ENCODE measurements at places on chromosomes 2 and 18.

- DNase-seq: no peak
Observed at GRCh38 chr2:49165662-49166061, 11.3 kb upstream of the FSHR start.

DNA sequence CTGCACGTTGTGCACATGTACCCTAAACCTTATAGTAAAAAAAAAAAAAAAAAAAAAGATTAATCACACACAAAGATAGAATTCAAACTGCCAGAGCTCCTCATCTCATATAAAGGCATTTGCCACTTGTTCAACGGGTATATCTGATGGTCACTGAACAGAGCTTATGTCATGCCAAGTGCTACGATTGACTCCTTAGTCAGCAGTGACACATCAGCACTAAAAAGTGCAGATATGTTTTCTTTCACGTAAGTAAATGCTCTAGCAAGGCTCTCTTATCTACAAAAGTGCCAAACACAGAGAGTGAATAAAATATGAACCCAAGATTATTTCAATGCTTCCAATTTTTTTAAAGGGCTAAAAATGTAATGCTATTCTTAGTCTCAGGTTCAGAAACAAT, 1.1 kb downstream of the LMAN1 start:
- no peak for DNase-seq

- DNase-seq: no peak
Observed at GRCh38 chr2:47657886-47658489, 125.0 kb upstream of the MSH6 start.

DNA sequence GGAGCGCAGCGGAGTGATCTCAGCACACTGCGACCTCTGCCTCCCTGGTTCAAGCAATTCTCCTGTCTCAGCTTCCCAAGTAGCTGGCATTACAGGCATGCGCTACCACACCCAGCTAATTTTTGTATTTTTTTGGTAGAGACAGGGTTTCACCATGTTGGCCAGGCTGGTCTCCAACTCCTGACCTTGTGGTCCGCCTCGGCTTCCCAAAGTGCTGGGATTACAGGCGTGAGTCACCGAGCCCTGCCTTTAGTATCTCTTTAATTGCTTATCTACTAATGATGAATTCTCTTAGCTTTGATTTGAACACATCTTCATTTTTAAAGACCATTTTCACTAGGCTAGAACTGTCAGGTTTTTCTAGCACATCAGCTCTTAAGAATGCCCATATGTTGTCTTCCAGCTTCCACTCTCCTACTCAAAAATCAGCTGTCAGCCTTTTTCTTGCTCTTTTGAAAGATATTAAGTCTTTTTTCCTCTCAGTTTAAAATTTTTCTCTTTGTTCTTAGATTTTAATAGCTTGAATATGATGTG, 16.1 kb upstream of the MFSD2B start:
- DNase-seq: no peak

GRCh38 chr2:234910186-234910679, 41.6 kb upstream of the SH3BP4 start:
- DNase-seq: no peak

DNA sequence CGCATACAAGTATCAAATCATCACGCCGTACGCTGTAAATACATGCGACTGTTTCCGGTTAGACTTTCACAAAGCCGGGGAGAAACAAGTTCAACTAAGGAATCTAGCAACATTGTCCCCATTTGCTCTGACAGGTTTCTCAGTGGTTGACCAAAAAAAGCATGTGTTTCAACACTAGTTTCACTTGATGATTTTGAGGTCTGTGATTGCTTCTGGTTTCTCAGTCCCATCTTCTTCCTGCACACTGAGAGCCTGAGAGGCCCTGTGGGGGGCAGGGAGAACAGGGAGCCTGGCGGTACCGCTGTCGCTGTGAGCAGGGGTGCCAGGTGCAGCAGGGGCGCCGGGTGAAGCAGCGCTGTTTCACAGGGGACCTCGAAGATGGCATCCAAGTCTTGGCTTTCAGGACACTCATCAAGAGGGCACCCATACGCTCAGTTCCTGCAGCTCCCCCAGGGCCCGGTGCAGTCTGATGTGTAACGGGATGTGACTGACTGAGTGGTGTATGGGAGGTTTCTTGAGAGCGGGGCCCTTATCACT, 270.9 kb downstream of the TWIST2 start:
- no peak for DNase-seq

DNA sequence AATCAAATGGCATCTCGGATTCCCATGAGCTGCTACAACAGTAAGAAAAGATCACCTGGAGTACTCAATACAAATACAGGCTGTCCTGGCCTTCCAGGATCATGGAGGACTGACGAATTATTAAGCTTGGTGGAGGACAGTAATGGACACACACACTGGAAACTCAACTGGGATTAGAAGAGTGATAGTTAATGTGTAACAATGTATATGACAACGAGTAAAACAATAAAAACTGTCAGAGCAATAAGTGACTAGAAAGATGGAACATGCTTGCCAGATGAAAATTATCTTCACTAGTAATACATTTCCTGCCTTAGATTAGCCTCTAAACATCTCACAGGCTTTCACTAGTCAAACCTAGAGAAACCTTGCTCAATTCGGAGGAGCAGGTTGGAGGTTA, 49.2 kb upstream of the CDH20 start:
- no peak for DNase-seq

DNA sequence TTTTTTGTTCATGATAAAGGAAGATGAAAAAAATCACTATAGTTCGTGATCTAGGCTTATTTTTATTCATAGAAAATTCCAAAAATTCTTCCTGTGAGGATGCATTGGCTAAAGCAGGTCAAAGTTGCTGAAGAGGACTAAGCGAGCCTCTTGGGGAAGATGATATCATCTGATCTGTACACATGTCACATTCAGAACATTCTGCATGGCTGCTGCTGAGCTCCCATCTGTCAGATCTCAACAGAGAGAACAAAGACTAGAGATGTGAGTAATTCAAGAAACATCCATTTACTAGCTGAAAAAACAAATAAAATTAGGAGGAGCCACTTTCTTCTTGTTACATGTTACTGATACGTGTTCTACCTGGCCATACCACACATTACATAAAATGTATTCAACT, 518.6 kb upstream of the FSIP2 start:
- no peak for DNase-seq

- no peak for DNase-seq
Observed at GRCh38 chr2:204655101-204655500, 109.8 kb downstream of the PARD3B start.

GRCh38 chr2:11187083-11187619, 31.9 kb downstream of the SLC66A3 start:
- DNase-seq: no peak

- DNase-seq: no peak
Observed at GRCh38 chr2:49240608-49241007, 86.3 kb upstream of the FSHR start.

DNA sequence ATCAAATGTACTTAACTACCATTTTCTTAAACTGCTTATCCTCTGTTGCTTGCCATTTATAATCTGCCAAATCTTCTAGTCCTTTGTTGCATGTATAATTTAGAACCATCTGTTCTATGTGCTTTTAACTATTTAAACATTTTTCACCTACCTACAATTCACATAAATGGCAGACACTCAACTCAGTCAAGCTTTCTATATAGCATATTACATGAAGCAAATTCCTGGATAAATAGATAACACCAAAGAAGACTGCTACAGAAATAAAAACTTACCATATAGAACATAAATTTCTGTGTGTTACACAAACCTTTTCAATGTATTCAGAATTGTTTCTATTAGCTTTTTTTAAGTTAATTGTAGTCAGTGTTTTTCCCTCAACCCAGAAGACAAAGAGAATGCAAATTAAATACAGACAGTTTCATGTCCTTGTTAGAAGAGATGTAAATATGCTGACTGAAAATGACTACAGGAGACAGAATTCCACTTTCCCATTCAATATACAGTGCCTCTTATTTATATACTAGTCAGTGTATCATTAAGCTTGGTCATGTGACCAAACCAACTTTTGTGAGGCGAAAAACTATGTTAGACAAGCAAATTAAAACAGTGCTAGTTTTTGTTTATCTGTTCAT, 2.6 kb downstream of the BAZ2B start:
- no peak for DNase-seq

- no peak for DNase-seq
Observed at GRCh38 chr2:233135421-233135820, 75.3 kb downstream of the INPP5D start.

DNA sequence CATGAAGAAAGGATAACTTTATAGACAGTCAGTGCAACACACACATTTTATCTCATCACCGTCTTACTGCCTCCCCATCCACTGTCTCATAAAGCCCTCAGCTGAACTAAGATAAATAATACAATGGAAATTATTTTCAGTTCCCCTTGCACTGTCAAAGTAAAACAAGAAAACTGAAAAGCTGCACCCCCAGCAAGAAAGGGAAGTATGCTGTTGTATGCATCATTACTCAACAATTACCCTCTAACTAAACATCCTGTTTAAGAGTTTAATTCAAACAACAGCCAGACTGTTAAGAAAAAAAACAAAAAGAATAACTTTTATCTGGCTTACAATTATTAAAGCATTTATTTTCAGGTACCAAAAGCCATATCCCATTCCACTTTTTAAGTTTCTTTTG, 25.0 kb downstream of the MPPE1 start:
- no peak for DNase-seq

DNA sequence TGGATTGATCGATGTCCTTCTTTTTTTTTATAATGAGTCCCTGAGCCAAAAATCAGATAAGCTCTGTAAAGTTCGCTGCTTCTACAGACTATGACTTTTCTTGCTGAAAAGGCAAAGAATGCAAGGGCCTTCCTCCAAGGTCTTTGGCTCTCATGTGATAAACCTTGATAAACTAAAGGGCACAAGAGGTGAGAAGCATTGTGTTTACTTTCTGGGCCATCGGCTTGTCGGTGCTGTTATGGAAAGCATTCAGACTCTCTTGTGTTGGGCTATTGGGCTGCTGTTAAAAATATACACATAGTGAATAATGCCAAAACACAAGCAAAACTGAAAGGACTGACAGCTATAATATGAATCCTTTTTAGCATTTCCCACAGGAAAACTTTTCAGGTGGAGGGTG, 472.4 kb upstream of the SPHKAP start:
- DNase-seq: no peak

DNA sequence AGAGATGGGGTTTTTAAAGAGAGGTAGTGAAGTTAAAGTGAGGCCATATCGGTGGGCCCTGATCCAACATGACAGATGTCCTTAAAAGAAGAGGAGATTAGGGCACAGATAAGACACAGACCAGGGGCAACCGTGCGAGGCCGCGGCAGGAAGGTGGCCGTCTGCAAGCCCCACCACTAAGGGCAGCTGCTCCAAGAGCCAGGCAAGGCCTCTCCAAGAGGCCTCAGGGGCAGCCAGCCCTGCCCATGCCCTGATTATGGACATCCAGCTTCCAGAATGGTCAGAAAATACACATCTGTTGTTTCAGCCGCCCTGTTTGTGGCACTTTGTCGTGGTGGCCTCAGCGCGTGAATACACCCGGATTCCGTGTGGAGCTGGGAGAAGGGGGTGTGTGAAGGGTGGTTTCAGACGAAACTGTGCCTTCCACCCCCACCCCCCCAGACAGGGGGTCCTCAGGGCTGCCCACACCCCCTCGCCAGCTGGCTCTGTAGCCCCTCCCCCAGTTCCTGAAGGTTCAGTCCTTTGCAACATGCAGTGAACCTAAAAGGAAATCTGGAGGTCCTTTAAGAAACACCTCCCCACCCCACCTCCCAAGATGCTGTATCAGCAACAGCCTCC, 74.1 kb upstream of the SMAD7 start:
- no peak for DNase-seq

DNA sequence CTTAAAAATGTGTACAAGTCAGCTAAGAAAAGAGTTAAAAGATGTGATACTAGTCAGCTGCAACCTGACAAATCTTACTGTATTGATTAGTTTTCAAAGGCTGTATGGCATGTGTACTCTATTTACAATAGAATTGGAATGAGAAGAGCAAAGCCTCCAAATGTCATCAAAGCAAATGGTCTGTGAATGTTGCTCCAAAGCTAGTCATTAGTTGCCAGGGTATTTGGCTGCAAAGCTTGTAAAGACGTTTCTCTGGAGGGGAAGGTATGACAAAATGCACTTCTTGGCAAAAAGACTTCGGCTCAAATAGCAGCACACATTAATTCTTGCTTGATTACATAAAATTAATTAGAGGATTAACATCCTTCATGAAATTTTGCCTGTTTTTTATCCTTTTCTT, 59.3 kb downstream of the ETAA1 start:
- DNase-seq: no peak

DNA sequence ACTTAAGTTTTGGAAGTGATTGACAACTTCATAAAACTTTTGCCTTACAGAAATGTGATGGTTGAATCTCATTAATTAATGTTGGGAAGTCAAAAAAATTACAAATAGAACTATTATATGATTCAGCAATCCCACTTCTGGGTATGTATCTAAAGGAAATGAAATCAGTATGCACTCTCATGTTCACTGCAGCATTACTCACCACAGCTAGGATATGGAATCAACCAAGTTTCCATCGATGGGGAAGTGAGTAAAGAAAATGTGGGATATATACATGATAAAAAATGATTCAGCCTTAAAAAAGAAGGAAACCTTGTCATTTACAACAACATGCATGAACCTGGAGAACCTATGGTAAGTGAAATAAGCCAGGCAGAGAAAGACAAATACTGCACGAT, 112.4 kb upstream of the WDR75 start:
- DNase-seq: no peak

DNA sequence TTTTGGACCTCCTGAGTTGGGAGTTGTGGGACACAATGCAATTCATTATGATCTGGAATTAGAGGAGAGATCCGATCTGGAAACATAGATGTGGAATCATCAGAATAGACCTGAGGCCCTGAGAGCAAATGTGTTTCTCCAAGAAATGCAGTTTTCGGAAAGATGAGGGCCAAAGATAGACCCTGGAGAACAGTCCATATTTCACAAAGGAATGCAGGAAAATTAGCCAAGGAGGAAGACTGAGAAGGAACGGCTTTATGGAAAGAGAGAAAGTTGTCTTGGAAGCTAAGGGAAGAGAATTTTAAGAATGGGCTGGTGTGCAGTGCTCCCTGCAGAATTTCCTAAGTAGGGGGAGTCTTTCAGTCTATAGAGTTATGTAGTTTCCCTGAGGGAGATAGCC, 11.1 kb upstream of the ZNF532 start:
- no peak for DNase-seq

DNA sequence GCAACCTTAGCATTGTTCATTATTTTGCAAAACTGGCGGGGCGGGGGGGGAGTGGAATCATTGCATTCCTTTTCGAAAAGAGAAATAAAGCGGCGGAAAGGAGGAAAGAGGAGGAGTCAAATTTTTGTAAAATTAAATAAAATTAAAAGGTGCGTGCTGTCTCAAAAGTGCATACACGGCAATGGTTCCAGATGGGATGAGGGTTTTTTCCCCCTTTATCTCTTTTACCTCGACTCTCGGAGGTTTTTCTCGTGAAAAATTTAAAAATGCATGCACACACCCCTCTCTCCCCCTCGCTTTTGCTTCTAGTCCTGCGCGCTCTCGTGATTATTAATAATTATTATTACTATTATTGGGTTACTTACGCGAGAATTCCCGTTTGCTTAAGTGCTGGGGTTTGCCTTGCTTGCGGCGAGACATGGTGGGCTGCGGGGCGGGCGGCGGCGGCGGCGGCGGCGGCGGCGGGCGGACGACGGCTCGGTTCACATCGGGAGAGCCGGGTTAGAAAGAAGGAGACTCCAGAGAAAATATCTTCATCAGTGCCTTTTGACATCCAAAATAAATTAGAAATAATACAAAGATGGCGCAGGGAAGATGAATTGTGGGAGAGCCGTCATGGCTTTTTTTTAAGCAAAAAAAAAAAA, 481 bp downstream of the BCL11A start:
- DNase-seq: no peak

GRCh38 chr2:191222952-191223351, 22.3 kb upstream of the MYO1B start:
- DNase-seq: no peak

- DNase-seq: no peak
Observed at GRCh38 chr2:235085476-235085875, 133.7 kb downstream of the SH3BP4 start.

All from left ventricle myocardium inferior (tissue), 1 donor.